SJCRH30 (cell line): ENCODE measurements at places on chromosomes 3 and 15. TPM values are rescaled to one million over a fixed set of nuclear protein-coding genes. Genes with fewer than 3 reads are reported as not detected.

DNA sequence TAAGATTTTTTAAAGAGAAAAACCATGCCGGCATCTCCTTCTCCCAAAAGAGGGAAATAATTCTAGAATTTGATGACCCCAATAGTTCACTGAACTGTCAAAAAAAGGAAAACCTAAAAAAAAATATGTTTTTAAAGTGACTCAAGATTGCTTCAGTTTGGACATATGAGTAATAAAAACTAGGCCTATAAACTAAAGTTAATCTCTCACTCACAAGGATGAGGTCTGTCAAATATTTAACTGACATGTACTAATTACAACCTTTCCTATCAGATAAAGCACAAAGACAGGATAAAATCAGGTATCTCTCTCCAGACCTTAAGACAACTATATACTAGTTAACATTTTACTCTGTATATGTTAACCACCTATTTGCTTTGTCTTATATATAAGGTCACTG, 231.9 kb downstream of the NSUN3 start:
- no peak for DNase-seq

DNA sequence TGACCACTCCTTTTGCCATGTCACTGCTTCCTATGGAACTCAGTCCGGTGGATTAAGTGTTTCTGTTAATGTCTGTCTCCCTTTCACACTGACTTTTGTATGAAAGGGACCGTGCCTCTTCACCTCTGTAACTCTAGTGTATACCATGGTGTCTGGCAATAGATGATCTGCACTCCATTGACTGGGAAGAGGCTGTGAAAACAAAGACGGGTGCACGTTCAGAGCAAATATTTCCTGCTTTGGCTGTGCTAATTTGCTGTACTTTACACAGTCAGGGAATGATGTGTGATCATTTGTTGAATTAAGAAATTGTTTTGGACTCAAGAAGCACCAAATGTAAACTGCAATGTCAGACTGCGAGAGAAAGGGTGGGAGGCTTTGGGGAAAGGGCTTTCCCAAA, 315.2 kb downstream of the RORA start:
- no peak for DNase-seq

GP5 gene
- total RNA-seq = not detected in 2 replicates

LSAMP gene
- total RNA-seq = under 0.01 and 0.02 TPM in 2 replicates

- DNase-seq = no peak
Observed at GRCh38 chr3:39524107-39524506, 56.6 kb downstream of the MOBP start.

- no peak for DNase-seq
Observed at GRCh38 chr3:127849368-127849767, 27.1 kb upstream of the MGLL start.

DNA sequence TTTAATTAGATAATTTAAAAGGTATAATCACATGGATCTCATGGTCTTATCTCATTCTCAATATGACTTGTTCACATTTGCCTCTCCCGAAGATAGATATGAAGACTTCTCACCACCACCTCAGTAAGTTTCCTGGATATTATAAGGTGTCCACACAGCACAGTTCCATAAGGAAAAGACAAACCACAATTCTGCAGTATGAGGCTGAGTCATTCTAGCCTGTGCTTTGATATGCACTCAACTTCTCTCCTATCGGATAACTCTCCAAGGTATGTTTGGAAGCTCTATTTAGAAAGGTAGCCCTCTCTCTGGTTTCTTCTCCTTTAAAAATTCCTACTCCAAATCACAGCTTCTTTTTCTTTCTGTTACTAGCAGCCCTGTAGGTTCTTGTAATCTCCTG, 612.8 kb downstream of the ZPLD1 start:
- DNase-seq = no peak

SELENOT gene
- 121 and 133 TPM in 2 replicates for total RNA-seq

DNA sequence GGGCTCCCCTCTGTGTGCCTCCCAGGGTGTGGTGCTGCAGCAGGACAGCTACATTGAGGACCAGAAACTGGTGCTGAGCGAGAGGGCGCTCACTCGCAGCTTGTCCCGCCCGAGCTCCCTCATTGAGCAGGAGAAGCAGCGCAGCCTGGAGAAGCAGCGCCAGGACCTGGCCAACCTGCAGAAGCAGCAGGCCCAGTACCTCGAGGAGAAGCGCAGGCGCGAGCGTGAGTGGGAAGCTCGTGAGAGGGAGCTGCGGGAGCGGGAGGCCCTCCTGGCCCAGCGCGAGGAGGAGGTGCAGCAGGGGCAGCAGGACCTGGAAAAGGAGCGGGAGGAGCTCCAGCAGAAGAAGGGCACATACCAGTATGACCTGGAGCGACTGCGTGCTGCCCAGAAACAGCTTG, 53.7 kb downstream of the KLHL25 start:
- no peak for DNase-seq

GRCh38 chr3:97996988-97997387, 24.8 kb upstream of the RIOX2 start:
- DNase-seq = peak; percentile 34

DNA sequence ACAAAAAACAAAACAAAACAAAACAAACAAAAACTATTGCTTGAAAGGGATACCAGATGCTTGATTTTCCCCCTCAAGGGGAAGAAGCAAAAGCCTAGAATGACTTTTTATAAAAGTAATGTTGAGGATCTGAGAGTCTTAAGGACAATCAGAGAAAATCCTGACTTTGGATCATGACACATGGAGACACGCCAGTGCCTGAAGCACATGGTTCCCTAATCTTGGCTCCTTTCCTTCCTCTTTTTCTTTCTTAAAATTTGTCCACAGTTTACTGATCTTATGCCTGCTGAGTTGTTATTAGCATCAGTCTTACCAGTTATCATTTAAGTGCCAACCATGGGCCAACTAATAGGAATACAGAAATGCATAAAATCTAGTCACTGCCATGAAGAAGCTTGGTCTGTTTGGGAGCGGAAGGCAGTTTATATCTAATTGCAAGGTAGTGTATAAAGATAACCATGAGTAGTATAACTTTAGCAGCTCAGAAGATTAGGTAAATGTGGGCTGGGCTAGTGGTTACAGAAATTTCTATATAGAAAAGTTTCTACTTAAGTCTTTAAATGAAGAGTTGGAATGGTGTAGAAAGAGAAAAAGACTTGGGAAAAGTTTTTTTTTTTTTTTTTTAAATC, 6.9 kb downstream of the GLCE start:
- DNase-seq = no peak

GRCh38 chr15:93372208-93372864, 283.3 kb upstream of the RGMA start:
- no peak for DNase-seq

- peak; percentile 12 for DNase-seq
Observed at GRCh38 chr15:61155741-61156700, 73.1 kb downstream of the RORA start.

DNA sequence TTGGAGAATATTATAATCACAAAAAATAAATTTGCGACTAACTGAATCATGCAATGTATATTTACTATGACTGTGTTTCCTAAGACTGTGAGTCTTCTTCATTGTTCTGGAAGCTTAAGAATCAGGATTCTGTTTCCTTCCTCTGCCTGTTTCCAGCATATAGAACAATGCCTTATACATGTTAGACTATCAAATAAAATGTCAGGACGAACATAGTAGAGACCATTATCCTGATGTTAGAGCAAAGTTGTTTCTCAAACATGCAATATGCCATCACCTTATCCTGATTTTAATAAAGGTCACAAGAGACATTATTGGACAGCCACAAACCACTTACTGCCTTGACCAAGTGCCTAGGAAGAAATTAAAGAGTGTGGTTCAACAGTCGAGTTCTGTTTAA, 457.4 kb upstream of the AGTR1 start:
- DNase-seq = no peak

NRG4 gene
- total RNA-seq = 1.0 and 1.4 TPM in 2 replicates

- DNase-seq = no peak
Observed at GRCh38 chr3:165884518-165884917, 47.3 kb upstream of the BCHE start.

SLC9C1 gene
- not detected in 2 replicates for total RNA-seq

GRCh38 chr3:176514297-176514696, 683.0 kb downstream of the TBL1XR1 start:
- peak; percentile 50 for DNase-seq

CXCR6 gene
- total RNA-seq = not detected in 2 replicates

DNA sequence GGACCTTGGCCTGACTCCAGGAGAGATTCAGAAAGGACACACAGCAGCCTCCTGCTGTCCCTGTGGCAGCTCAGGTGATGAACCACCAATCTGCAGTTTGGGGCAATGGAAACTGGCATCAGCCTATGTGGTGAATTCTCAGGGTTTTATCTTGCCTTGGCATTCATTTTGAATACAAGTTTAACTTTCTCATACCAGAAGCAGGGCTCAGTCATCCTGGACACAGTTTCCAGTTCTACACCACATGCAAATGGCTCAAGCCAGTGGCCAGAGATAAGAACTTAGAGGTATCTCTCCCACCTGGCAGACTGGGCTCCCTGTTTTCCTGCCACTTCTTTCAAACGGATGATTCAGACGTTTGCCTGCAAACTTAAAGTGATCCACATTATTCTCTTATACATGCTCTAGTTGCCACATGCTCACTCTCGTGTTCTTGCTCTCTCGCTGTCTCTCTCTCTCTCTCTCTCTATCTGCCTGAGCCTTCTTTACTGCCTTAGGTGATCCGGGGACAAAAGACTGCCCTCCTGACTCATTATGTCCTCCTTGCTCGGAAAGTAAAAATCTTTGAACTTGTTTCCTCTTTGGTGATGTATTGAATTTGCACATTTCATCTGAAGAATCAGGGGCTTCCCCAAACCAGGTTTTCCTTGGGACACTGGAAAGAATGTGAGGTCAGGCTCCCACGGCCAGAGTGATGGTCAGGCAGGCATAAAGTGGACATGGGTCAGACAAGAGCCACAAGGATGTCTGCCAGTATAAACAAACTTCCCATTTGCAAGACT, 99.6 kb upstream of the STT3B start:
- no peak for DNase-seq

GRCh38 chr15:29034151-29034550, 148.4 kb downstream of the APBA2 start:
- DNase-seq = no peak

GLCE gene
- total RNA-seq = 47.1 and 51.2 TPM in 2 replicates

GRCh38 chr3:128188326-128188725, 35.0 kb downstream of the EEFSEC start:
- no peak for DNase-seq

IMPG2 gene
- 0.08 and 0.20 TPM in 2 replicates for total RNA-seq
